ENCODE measurements at places on chromosomes 2 and 18.

DNA sequence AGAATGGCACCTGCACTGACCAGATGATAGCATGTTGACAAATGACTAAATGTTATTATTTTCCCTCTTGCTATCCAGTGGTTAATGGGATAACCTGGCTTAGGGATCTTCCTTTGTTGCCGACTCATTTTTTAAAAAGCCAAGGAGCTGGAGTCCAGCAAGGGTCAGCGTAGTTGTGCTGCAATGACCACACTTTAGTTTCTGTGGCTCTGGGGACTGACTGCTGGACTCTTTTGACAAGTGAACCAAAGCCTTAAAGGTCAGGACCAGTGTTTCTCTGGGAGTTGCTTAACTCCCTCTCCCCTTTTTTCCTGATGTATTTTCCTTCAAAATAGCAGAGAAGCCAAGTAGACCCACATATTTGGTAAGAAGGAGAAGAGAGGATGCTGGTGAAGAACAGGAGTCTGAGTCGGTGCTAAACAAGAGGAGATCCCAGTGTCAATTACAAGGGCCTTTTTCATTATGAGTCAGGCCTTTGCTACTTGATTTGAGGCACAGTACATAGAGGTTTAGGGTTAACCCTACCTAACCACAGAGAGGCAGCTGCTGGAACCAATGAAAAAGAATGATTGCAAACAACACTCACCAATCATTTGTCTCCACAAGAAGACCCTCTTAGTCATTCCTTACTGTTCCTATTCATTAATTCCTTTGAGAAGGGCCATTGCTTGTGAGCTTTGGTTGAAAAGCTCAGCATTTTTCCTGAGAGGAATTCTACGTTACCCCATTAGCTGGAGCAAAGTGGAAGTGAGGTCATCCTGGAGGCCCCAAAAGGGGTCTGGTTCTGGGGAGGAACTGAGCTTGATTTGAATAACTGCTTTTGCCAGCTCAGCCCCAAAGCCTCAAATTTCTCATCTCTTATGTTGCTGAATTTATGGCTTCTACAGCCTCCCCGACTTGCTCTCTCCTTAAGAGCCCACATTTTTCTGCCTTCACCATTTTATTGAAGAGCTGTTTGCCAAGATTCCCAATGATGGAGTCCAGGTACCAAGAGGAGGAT is 137.6 kb upstream of the HNMT start:
- no peak for DNase-seq

DNA sequence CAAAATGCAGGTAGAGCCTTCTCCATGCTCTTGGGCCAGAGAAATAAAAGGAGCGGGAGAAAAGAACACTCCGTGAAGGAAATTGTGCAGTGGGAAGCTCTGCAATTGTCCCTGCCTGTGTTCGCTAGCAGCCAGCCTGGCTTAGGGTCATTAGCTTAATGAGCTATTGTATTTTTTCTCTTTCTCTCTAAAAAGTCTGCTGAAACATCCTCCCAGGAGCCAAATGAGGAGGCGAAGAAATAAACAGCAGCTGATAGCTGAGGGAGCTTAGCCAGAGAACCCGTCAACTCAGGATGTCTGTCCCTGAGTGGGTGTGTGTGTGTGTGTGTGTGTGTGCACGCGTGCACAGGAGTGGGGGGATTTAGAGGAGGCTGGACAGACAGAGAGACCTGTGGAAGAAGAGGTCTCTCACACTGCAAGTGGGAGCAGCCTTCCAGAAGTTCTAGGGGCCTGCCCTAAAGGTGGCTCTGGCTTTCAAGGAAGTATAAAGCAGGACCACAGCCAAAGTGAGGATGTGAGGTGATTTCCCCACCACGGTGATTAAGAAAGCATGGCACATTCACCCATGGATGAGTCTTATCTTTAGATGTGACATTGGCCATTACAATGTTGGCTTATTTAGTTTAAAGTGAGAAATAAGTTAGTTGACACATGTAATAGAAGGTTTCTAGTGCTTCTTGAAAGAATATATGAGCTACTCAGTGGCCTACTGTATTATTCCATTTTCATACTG is 690.4 kb downstream of the RNF144A start:
- DNase-seq = no peak

DNA sequence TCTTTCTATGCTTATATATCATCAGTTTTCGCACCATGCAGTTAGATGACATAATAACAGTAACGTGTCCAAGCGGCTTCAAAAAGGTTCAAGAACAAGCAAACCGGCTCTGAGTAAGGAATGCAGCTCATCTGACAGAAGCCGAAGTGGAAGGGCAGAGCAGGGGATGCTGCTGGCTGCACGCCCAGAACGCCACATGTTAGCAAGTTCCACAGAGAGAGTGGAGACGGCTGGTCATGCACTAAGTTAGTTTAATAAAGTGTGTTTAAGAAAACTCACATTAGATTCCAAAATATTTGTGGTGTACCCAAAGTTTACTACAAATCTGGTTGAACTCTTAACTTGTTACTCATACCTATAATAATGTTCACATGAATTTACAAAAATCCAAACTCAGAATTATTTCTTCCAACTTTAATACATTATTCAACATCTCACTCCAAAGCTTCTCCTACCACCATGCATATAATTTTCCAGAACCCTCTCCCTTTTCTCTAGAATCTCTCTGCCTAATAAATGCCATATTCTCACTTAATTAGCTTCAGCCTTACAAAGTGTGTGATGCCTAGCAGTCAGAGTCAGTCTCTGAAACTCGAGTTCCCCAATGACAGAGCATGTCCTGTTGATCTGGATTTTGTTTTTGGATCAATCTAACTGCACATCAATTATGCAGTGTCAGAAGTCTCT is 170.0 kb downstream of the DNAH7 start:
- DNase-seq = no peak

DNA sequence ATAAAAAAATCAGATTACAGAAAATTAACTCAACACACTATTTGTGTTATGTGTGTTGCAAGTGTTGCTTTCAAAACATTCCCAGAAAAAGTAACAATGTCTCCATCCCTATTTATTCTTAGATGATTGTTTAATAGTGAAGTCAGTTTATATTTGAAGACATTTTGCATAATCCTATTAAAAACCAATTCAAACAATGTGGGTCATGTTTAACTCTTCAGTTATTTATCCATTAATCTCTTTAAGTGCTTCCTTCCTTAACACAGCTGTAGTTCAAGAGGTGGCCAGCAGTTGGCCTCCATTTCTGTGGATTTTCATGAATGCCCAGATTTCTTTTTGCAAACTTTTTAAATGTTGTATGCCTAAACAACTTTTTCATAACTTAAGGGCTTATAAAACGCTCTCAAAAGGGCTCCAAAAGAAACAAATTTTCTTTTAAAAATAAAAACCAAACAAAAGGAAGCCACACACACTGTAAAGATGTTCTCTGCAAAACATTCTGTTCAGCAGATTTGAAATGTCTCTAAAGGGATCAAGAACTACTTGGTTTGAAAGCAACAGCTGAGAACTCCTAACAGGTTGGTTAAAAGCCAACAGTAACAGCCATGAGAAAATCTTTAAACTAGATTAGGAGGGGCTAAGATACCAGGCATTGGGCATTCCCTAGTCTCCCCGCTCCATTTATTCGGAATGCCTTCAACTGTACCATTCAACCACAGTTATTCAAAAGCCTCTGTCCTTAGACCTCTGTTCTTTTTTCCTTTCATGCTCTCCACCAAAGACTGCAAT is 71.5 kb downstream of the THADA start:
- no peak for DNase-seq

GRCh38 chr2:15337996-15338666 is 223.0 kb downstream of the NBAS start:
- no peak for DNase-seq

DNA sequence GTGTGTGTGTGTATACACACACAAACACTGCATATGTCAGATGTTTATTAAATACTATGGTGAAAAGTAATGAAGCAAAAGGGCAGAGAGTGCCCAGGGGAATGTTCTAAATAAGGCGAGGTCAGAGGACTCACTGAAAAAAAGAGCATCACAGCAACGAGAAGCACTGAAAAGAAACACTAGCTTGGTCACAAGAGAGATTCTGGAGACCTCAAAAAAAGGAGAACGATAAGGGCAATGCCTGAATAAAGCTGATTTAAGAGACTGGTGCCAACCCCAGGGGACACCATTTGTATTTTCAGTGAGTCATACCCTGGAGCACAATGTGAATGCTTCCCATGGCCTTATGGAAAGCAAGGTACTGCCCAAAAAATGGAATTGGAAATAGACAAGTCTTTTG is 14.5 kb downstream of the SLC40A1 start:
- DNase-seq = no peak

- no peak for DNase-seq
Observed at GRCh38 chr2:220619525-220620220, 952.4 kb downstream of the EPHA4 start.

DNA sequence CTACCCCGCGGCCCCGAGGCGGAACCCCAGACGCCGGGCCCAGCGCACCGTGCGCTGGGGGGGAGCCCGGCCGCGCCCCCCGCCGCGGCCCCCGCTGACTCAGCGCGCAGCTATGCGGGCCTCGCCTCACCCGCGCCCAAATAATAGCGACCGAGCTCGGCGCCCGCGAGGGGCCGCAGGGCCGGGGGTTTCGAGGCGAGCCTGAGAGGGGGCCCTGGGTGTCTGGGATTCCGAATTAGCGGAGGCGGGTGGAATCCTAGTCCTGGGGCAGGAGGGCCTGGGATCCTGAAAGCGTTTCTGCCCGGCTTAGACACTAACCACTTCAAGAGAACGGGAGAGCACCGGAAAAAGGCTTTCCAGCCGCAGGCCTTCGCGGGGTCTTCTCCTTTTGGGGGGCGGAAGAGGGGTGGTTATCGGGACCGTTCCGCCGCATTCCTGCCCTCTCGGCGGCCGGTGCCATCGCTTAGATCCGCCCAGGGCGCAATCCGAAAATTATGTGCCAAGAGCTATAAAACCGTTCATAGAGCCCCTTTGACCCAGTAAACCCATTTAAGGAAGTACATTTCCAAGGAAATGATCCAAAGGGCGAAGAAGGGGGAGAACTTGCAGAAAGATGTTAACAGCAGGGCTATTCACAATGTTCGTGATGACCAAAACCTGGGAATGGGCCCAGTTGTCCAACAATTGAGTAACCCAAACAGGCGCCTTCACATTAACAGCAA is 681 bp upstream of the ROCK2 start:
- no peak for DNase-seq

GRCh38 chr2:208253600-208254117 is 1.2 kb downstream of the IDH1 start:
- DNase-seq = no peak

- no peak for DNase-seq
Observed at GRCh38 chr2:862731-863466, 87.8 kb upstream of the SNTG2 start.

DNA sequence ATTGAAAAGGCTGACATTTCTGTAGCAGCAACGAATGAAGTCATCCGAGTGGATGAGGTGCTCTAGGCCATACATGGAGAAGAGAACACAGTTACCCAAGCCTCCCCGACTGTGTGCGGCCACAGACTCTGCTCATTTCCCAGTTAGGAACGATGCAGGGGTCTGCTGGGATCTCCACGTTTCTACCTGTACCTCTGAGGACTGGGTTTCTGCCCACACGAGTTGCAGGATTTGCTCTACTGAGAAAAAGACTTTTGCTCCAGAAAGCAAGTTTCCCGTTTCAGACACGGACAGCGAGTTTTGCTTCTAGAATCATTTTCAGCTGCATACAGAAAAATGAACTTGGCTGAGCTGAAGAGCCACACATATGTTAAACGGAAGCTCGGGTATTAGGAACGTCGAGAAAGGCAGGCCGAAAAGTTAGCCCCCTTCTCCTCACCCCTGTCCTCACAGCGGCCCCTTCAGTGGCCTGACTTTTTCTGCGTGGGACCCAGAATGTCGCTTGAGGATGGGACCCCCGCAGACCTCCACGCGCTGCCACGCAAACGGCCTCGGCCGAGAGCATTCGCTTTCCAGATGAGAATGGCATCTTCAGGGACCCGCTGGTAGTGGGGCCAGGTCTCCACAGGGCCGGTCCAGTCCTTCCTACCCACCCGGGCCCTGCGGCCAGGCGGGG is 582 bp upstream of the RAB31 start:
- no peak for DNase-seq

- no peak for DNase-seq
Observed at GRCh38 chr2:38529208-38529607, 73.5 kb downstream of the HNRNPLL start.

DNA sequence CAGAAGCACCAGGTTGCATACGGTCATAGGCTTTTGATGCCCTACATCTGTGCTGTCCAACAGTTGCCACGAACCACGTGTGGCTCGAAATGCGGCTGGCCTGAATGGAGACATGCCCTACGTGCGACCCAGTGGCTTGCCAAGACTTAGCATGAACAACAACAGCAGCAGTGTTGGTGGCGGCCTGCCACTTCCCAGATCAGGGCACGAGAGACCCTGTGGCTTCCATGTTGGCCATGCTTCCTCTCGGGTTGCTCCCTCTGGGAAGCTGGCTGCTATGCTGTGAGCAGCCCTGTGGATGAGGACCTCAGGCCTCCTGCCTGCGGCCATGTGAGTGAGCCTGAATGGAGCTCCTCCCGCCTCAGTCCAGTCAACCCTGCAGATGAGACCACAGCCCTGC is 212.3 kb downstream of the HDAC4 start:
- DNase-seq = no peak

DNA sequence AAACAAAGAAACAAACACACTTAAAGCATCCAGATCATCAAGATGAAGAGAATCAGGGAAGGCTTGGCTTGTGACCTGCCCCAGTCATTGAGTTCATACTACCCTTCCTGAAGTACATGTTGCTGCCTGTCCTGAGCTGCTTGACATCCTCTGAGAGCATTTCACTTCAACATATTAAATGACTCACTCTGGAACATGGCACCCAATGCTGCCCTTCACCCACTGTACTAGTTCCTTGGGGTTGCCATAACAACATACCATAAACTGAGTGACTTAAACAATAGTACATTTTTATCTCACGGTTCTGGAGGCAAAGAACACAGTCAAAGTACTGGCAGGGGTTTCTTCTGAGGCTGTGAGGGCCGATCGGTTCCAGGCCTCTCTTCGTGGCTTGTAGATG is 371.3 kb downstream of the RNF144A start:
- DNase-seq = no peak

DNA sequence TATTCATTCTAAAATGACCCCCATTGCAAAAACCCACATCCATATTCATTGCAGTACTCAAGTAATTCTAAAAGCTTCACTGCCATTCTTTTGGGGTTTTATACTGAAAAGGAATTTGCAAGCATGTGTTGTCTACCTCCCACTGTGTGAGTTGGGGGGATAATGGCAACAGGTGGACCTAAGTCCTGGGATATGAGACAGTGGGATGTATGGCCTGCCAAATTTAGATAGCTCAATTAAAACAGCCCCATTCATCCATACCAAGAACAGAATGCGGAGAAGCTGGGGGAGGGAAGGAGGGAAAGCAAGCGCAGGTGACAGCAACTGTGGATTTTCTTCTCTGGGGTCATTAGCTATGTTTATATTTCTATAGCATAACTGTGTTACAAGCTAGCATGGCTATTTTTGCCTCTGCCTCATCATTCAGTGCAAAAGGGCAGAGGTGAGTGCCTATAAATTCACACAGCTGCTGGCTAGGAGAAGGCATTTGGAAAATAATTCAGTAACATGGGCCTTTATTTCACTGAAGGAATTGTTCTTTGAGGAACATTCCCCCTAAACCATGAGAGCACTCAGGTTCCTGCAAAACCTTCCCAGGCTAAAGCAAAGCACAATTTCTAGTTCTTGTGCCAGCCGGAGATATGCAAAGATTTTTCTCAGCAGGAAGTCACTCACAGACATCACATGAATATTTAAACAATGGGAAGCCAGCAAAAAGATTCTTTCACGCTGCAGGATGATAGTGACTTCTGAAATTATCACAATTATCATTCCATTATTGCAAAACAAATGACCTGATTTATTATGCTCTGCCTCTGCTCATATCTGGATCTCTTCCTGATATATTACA is 393.9 kb upstream of the ACVR2A start:
- no peak for DNase-seq

- no peak for DNase-seq
Observed at GRCh38 chr2:101311696-101312017, 3.2 kb upstream of the RNF149 start.
